ENCODE measurements at places on chromosomes 12 and 14. TPM values are rescaled to one million over a fixed set of nuclear protein-coding genes. Genes with fewer than 3 reads are reported as not detected.
A peak's percentile ranks its signal among the peaks of the same experiment; 100 is the strongest.

Gene NUDT14
- total RNA-seq = 97.7 TPM

DNA sequence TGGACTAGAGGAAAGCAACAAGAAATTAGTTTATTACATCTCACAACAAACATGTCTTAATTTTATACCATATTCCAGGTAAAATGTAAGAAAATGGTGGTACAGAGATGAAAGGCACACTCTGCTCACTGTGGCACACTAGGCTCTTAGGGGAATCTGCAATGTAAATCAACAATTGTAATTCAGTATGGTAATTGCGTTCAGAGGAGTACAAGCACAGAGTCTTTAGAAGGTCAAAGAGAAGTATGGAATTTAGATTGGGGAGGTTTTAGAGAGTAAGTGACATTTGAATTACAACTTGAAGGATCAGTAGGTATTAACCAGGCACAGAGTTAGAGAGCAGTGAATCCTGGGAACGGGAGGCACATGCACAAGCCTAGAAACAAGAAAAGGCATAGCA, 694.0 kb upstream of the USP15 start:
- no peak for DNase-seq

Gene LRP1-AS
- not detected for total RNA-seq

Gene TMEM63C
- not detected for total RNA-seq

- DNase-seq = peak; percentile 54
Observed at GRCh38 chr14:85002846-85003245, 527.1 kb upstream of the FLRT2 start.

- peak; percentile 48 for DNase-seq
Observed at GRCh38 chr12:58988643-58989344, 68.5 kb upstream of the LRIG3 start.

- DNase-seq = no peak
Observed at GRCh38 chr14:105541218-105541875, 15.0 kb downstream of the TMEM121 start.

DNA sequence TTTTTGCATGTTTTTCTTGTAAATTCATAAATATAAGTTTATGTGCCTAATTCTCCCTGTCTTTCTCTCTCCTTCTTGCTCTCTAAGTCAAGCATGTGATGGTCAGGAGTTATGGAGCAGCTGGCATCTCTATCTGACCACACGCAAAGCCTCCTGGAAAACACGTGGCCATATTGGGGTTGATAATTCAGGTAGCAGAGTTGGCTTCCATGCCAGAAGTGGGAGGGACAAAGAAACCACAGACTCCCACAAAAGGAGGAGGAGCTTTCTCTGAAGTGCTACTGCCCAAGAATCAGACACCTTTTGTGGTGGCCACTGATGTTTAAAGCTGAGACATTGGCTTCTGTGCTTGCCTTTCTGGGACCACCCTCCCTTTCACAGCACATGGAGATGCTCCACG, 517.6 kb upstream of the TMEM132C start:
- no peak for DNase-seq

Gene ACSS3
- total RNA-seq = 0.53 TPM

GRCh38 chr12:130970165-130970907, 16.6 kb downstream of the ADGRD1 start:
- DNase-seq = no peak

GRCh38 chr12:49375406-49375805, 8.1 kb downstream of the SPATS2 start:
- no peak for DNase-seq

Gene DLGAP5
- total RNA-seq = 83.2 TPM

Gene KRT75
- not detected for total RNA-seq

Gene B3GNT4
- 0.31 TPM for total RNA-seq

DNA sequence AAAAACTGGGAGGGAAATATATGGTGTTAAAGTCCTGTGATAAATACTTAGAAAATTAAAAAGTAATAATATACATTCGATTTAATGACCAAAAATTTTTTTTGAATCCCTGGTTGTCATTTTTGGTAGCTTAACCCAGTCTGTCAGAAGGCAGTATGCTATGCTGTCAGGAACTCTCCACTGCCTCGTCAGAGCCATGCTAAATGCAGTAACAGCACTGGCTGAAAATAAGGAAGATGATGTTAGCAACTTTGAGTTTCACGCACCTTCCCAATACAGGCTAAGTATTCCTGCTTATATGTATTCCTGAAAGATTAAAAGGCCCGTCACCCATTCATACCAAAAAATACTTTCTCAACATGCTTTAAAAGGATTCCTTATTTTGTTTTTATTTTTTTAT, 34.2 kb downstream of the SAV1 start:
- DNase-seq = no peak

Gene RHEBL1
- 2.6 TPM for total RNA-seq

Gene TMTC1
- 5.1 TPM for total RNA-seq

DNA sequence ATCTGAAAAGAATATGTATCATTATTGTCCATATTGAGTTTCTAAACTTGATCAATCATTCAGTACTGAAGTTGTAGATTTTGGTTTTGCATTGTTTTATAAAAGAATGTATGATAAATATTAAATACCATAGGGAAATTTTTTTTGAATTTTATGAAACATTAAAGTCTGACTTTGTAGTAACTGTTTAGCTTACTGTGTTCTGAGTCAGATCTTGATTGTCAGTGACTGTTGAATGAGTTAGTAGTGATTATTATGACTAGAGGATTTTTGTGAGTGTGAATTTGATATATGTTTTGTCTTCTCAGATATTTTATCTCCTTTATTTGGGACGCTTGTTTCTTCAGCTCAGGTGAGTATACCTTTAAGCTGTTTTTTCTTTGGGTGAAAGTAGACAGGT, 10.1 kb downstream of the TDP1 start:
- no peak for DNase-seq

Gene TBX5
- not detected for total RNA-seq

DNA sequence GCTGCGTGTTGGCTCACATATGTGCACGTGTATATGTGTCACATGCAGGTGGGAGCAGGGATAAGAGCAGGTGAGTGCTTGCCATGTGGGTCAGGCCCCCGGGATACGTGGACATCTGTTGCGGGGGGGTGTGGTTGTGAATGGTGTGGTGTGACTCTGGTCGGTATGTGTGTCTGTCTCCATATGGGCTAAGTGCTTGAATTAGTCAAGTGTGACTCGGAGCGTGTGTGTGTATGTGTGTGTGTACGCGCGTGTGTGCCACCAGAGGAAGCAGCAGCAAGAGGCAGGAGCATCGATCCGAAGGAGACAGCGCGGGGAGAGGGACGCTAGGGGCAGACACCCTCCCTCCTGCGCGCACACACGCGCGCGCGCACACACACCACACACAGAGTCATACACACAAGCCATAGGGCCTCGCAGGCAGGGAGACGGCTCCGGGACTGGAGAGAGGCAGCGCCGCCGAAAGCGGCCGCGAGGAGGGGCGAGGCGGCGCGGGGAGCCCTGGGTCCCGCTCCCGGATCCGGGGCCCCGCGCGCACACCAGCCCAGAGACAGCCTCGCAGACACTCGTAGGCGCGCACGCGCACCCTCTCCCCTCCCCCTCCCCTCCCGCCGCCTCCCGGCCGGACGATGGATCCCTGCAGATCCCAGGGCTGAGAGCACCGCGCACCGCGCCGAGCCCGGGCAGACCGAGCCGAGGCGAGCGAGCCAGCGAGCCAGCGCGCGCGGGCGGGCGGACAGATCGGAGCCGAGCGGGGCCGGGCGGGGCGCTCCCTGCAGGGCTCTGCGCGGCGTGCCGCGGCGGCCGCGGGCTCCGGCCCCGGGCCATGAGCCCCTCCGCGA, at the start of gene ASIC1:
Gene ASIC1 (plus strand): TSS at position 597 of the 842 bp plus-strand sequence. CDS start 1,171 bp downstream, outside the sequence.
- peak; percentile 62 for DNase-seq

DNA sequence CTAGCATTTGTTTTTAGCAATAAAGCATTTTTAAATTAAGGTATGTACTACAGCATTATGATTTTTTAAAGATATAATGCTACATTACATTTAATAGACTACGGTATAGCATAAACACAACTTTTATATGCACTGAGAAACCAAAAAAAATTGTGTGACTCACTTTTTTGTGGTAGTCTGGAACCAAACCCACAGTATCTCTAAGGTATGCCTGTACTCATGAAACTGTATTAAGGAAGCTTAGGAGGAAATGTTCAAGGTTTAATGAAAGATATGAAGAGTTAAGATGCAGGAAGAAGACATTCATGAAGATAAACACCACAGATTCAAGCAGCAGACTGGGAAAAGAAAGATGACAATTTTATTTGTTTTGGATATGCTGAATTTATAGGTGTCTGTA, 51.7 kb downstream of the PPP1R12A start:
- DNase-seq = no peak

DNA sequence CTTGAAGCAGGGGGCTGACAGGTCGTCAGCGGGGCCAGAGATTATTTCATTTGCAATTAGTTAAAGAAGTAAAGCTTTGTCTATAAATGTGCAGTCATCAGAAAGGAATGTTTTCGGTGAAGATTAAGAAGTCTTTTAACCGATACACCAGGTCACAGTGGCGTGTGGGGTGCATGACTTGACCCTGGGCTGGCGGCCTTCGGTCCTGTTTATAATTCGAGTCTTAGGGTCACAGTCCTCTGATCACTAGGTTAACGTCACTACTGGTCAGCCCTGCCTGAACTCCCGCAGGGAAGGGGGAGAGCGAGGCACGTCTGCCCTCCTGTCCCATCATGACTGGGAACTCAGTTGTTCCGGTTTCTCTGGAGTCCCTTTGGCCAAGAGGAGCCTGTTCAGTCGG, 5.0 kb upstream of the C14orf180 start:
- DNase-seq = no peak

DNA sequence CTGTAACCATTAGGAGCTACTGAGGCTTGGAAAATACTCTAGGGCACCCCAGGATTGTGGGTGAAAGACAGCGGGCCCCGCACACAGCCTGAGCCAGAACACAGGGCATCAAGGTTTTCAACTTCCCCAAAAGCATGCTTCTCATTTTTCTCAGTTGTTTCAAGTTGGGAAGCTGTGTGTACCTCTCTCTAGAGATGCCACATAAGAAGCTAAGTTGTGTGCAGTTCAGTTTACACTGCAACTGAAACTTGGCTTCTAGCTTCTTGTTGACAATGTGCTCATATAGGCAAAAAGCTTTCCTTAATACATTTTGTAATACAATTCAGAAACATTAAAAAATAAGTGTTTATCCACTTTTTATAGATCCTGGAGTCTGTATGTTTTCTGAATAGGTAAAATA, 88.1 kb upstream of the PTPRR start:
- DNase-seq = no peak

Gene TOMM20L
- total RNA-seq = not detected

DNA sequence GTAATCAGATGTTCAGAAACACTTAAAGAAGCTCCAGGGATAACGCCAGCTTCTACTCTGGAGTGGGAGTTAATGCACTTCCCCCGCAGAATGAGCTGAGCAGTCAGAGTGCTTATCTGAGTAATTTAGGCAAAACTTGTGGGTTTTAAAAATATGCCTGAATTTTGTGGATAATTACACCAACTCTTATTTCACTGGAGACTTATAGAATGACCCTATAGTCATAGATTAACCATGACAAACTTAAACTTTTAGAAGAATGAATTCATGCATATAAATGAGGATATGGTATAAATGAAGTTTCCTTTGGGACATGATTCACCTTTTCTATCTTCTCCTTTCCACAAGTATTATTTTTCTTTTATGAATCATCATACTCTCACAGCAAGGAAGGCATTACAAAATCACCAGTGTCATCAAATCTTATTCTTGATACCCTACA, 241.1 kb upstream of the FBXO33 start:
- DNase-seq = no peak

Gene GDF3
- total RNA-seq = 4.1 TPM

GRCh38 chr12:52920937-52921336, 16.1 kb upstream of the KRT8 start:
- DNase-seq = no peak

- DNase-seq = no peak
Observed at GRCh38 chr12:131537267-131537958, 173.5 kb upstream of the SFSWAP start.

Gene CD163
- not detected for total RNA-seq

Gene TMCC3
- 30.4 TPM for total RNA-seq

- peak; percentile 65 for DNase-seq
Observed at GRCh38 chr12:62866451-62867082, 68.4 kb downstream of the PPM1H start.

DNA sequence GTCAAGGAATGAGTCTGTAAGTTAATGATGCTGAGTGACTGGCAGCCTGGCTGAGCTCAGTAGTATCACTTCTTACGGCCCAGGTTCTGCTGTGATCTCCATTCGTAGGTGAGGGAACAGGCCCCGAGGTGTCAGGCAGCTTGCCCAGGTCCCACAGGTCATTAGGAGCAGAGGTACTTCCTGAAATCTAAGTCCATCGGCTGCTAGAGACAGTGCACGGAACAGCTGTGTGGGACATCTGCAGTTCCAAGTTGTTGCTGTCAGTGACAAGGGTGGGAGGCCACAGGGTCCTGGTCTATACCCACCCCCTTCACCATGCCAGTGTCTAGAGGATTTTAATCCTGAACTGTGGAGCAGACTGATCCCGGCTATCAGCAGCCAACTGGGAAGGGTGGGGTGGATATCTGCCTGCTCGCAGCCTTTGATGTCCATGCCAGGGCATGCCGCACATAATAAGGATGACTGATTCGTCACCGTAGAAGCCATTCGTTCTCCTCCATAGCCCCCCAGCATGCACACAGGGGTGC, 82.3 kb upstream of the RIN3 start:
- no peak for DNase-seq

Gene LHX5
- not detected for total RNA-seq

DNA sequence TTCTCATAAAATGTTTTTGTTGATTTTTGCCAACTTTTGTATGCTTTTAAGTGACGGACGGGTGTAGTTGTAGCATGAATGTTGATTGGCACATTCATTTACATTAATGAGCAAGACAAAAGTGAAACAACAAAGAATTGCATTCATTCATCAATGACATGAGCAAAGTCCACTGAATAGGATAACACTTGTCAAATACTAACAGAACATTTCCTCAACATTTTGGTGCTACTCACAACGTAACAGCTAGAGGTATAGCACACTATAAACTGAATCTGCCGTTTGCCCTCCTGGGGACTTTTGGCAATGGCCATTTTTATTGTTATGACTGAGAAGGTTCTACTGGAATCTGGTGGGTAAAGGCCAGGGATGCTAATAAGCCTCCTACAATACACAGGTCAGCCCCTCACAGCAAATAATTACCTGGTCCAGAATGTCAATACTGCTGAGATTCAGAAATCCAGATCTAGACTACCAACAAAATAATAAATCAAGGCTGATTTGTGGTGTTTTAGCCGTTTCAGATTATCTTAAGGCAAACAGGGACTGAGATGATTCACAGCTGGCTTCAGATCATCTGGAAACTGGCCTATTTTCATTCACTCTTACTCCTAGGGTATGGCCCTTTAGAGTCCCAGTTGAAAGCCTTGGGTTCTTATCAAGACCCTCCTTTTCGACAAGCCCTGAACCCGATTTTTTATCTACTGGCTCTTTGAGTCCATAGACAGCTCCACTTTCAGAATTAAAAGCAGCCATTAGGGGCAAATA, 22.5 kb upstream of the CDKN3 start:
- no peak for DNase-seq

- peak; percentile 64 for DNase-seq
Observed at GRCh38 chr12:104686196-104686595, 229.4 kb downstream of the CHST11 start.

Data from endothelial cell of umbilical vein (primary cell).